BJ (cell line): ENCODE measurements at places on chromosomes 3 and 15. TPM values are rescaled to one million over a fixed set of nuclear protein-coding genes. Genes with fewer than 3 reads are reported as not detected.

DNA sequence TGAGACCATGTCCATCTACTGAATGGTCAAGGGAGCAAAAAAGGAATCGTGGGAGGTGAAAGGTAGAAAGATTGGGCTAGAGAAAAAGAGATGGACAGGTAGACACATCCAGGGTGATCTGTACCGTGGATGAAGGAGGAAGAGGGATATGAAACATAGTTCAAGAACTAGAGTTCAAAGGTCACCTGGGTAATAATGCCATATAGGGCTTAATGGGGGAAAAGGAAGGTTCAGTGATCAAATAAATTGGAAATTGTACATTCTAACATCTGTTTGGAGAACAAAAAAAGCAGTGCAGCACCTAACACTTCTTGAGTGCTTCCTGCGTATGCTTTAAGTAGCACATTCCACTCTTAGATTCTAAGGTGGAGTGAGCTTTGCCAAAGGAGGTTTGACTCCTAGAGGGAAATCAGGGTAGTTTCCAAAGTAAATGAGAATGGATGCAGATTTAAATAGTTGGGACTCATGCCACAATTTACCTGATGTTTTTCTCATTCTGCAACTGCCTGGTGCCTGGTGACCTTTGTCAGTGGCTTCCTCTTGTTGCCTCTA, 46.6 kb downstream of the MITF start:
- DNase-seq = no peak

GRCh38 chr3:187406927-187407326, 38.7 kb downstream of the RTP4 start:
- no peak for DNase-seq

DNA sequence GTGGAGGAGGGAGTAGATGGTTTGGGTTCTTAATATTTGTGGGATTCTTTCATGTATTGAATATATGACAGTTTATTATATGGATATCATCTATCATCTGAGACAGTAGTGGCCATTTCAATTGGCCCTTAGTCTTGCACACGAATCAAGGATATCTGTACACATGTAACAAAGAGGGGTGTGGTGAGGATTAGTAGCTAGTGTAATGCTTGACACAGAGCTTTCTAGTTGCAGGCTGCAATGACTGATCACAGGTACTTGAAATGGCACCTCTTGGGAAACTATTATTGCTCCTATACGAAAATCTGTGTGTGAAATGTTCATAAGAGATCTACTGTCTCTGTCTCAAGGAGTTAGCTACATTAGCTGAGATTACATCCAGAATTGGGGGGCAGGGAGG, 12.8 kb downstream of the TM4SF1 start:
- DNase-seq = no peak

The HHATL gene
- polyA plus RNA-seq = not detected in 2 replicates

DNA sequence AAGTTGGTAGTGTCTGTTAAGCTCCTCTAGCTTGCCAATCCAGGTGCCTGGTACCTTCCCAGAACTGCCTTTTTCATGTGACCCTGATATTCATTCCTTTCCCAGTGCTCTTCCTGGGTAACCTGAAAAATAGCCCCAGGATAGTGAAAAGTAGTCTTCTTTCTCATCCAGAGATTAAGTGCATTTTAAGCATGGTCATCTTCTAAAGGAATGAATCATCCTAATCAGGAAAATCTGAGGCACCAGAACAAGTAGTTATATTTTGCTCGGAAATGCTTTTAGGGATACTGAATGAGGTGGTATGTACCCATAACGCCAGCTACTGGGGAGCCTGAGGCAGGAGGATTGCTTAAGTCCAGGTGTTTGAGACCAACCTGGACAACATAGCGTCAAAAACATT, 23.1 kb upstream of the PDCD6IP start:
- DNase-seq = no peak

GRCh38 chr15:31585240-31585639, 258.6 kb downstream of the KLF13 start:
- no peak for DNase-seq

GRCh38 chr15:43210172-43210745, 10.6 kb downstream of the EPB42 start:
- no peak for DNase-seq

The TMEM108 gene
- polyA plus RNA-seq = 0.06 TPM in 1 of 2 replicates, not detected in the other

The DOCK3 gene
- polyA plus RNA-seq = 0.09 and 0.11 TPM in 2 replicates

DNA sequence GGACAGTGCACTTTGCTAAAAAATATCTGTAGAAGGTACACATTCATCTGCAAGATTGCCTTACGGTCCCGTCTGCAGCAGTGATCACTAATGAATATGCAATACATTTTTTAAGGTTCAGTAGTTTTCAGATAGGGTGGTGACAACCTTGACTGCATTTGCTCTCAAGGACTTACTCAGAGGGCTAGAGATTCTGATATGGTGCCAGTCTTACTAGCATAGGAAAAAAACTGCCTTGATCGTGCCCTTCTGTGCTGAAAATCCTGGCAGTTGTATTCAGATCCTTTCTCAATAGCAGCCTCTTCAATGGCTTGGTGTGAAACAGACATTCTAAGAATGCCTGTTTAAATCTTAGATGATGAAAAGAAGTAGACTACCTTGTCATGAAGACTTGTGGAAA, 411.9 kb upstream of the CCDC54 start:
- DNase-seq = no peak

The PRTG gene
- 0.94 and 1.1 TPM in 2 replicates for polyA plus RNA-seq

DNA sequence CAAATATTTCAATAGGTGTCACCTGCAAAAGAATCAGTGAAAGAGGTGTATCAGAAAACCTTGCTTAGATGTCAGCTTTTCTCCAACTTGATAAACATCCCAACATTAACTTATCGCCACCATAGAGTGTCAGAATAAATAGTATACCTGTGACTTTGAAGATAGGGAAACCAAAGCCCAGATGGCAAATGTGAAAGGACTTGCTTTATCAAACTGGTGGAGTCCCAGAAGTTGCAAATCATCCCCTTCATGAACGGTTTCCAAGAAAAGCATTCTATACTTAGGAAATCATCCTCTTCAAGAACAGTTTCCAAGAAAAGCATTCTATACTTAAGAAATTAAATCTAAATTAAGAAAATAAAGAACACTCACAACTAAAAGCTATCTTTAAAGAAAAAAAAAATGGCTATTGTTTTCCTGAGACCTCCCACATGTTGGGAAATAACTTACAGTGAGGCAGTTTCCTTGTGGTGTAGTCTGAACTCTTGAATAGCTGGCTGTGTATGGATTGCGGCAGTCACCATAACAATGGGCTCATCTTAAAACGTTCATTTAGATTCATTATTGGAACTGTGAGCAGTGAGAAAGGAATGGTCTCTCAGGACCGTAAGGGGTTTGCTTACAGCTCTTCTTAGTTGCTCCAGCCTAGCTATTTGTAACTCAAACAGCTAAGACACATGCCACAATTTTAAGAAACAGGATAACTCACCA, 56.5 kb downstream of the GHSR start:
- no peak for DNase-seq

The PLA1A gene
- polyA plus RNA-seq = not detected in 2 replicates

- no peak for DNase-seq
These were observed 86.4 kb downstream of the SYNPR start for GRCh38 chr3:63364495-63364894.

- DNase-seq = no peak
These were observed 57.5 kb upstream of the KLF13 start for GRCh38 chr15:31268911-31269784.

DNA sequence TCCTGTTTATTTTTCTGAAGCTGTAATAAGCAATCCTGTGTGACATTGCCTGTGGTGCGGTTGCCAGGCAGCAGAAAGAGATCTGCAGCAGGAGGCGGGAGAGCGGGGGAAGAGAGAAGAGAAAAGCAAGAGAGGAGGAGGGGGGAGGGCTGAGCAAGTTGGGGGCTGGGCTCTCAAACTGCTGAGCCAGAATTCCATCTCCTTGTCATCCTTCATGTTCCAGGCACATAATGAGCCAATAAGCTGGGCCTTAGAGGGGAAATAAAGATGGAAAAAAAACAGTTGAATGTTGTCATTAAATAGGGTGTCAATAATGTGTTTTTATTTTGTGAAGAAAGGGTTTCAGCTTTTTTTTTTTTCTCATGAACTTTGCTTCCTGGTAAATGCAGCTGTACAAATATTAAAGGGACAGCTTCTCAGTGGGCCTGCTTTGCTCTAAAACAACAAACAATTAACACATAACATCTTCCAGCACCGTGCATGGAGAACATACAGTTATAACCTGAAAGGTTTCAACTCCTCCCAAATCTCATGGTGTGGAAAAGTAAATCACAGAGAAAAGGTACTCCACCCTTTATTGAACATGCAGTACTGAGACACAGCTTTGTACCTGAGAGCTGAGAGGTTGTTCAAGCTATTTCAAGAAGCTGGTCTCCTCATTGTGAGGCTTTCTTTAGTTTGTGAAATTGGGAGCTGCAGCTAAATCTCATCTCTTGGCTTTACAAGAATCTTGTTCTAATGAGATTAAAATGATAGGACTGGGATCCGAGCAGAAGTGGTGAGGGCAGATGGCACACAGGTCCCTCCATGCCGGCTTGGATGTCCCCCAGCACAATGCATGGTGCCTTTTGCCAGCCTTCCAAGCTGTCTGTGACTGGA, 451.1 kb upstream of the KCNMB2 start:
- DNase-seq = no peak

- DNase-seq = no peak
These were observed 15.6 kb downstream of the EEFSEC start for GRCh38 chr3:128168836-128169235.

The CTXND1 gene
- polyA plus RNA-seq = not detected in 2 replicates

DNA sequence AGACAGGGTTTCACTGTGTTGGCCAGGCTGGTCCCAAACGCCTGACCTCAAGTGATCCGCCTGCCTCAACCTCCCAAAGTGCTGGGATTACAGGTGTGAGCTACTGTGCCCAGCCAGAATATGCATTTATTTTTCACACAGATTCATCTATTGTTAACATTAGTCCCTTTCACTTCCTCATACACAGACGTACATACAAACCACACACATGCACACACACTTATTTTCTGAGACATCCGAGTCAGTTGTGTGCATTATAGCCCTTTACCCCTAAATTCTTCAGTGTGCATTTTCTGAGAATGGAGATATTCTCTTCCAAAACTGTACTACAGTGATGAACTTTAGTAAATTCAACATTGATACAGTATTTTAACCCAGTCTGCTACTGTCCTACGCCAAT, 15.0 kb upstream of the MEX3B start:
- no peak for DNase-seq

DNA sequence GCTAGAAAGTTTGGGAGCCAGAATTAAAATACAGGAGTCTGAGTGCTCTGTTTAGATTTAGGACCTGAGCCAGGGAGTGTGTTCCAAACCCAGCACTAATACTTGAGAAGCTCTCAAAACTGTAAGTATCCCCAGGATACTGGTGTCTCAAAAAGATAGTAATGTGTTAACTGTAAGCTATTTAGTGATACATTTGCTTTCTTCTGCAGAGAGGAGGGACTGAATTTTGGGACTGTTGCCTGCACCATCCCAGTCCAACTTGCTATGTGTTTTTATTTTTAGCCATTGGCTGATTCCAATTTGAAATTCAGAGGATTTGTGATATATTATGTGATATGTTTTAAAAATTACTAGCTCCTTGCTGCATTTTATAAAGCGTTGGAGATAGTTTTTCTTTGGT, 31.5 kb downstream of the UBE2E1 start:
- DNase-seq = no peak

DNA sequence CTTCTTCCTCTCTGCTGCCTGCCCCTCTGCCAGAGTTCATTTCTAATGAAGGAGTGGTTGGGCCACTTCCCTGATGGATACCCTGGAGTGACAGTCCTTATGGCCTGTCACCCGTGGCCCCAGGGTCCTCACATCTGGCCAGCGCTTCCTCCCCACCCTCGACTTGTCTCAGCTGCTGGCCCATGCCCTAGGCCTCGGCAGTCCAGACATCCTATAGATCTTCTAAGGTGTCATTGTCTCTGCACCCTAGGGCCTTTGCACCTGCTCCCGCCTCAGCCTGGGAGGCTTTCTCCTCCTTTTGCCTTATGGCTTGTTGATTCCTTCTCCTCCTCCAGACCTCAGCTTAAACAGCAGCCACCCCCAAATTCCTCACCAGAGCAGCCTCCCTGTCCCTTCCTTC, 181.0 kb downstream of the NSMCE3 start:
- DNase-seq = no peak

The KCTD6 gene
- 5.1 and 9.4 TPM in 2 replicates for polyA plus RNA-seq

DNA sequence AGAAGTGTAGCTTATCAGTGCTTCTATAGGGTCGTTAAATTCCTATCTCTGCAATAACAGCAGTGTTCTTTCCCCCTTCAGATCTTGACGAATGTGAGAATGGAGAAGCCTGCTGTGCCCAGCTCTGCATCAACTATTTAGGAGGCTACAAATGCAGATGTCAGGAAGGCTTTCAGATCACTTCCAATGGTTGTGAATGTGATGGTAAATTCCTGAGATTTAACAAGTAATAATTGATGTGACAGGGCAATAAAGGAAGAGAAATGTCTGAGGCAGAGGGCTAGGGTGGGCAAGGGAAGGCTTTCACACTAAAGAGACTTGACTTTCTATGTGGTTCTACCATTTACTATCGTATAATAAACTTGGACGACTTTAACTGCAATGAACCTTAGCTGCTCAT, 711.7 kb upstream of the GOLIM4 start:
- DNase-seq = no peak

The SCN11A gene
- polyA plus RNA-seq = 0.02 and 0.04 TPM in 2 replicates

DNA sequence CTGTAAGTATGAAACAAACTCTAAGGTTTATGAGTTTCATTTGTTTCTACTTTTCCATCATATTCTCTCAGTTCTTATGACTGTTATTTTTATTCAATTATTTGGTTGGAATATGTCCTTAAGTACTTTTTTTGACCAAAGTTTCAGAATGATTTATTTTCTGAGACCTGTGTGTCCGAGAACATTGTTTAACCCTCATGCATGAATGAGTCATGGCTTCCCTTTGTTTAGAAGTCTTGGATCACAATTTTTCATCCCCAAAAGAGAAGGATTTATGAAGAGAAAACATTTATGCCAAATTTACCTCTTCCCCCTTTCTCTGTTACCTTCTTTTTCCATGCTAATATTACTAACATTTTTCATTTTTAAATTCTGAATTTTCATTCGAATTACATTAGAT, 518.0 kb upstream of the NR2F2 start:
- DNase-seq = no peak

DNA sequence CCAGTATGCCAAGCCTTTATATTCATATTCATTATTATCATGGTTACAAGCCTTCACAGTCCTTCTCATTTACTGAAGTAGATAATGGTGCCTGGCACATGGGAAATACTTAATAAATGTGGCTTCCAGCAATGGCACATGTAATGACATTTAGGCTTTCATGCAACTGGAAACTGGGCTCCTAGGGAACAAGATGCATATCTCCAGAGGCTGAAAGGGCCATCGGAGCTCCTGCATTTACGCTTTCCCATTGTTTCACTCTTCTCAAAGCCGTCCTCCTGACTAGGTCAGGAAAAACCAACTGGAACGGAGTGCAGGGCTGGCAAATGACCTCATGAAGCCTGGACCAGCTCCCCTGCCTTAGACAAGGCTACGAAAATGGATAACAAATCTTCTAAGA, 474.9 kb downstream of the MAGI1 start:
- no peak for DNase-seq

- DNase-seq = no peak
These were observed 1233.9 kb upstream of the ALCAM start for GRCh38 chr3:104132566-104133403.

DNA sequence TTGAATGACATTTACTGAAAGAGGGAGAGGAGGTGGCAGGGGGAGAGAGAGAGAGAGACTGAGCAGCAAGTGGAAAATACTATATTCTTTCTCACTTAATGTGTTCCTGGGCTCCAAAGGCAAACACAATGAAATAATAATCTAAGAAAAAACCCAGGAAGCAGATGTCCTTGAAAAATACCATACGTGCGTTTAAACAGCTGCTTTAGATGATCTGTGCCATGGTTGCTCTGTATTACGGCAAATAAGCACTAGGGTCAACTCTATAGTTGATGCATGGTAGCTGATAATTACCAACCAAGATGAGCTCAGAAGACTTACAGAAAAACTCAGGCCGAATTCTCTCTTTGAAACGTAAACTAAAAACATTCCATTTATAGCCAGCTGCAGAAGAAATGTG, 410.3 kb upstream of the TBL1XR1 start:
- no peak for DNase-seq
